ENCODE measurements at places on chromosomes 16 and 17.
A peak's percentile ranks its signal among the peaks of the same experiment; 100 is the strongest.

GRCh38 chr16:4523686-4524085, 14.9 kb downstream of the CDIP1 start:
- DNase-seq, result no peak

GRCh38 chr16:62583414-62583813, 547.2 kb upstream of the CDH8 start:
- DNase-seq, result peak; percentile 16

GRCh38 chr17:65182233-65182632, 45.1 kb downstream of the RGS9 start:
- no peak for DNase-seq

- DNase-seq, result no peak
Measured at GRCh38 chr17:36063786-36064541, at the start of gene CCL18. Gene CCL18 (plus strand): TSS chr17:36064272. CDS start chr17:36064343, 71 bp downstream.

DNA sequence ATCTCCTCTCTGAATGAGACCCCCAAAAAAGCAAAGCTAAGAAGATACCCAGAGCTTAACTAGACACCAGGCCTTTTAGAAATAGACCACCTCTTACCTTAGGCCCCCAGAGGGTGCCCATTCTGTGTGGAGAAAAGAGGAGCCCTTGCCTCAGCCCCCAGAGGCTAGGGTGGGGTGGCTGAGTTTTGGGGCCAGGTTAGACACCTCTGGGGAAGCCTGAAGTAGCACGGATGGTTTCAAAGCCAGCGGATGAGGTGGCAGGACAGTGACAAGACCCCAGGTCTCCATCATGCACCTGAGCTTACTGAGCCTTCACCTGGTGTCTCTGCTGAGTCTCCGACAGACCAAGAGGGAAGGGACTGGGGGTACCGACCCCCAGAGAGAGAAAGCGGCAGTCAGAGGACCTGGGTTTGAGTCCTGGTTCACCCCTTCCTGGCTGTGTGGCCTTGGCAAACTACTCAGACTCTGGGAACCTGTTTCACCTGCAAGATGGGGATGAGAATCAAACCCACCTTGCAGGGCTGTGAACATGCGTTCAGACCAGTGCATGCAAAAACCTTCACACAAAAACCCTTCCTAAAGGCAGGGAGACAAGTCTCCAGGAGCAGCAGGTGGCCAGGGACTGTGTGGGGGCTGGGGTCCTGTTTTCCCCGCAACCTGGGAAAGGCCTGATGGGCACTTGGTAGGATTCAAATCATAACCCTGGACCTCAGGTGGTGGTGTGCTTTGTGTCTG, 7.7 kb downstream of the SCGB1C2 start:
- DNase-seq, result no peak

GRCh38 chr17:27379888-27380533, 76.2 kb upstream of the KSR1 start:
- peak; percentile 59 for DNase-seq

DNA sequence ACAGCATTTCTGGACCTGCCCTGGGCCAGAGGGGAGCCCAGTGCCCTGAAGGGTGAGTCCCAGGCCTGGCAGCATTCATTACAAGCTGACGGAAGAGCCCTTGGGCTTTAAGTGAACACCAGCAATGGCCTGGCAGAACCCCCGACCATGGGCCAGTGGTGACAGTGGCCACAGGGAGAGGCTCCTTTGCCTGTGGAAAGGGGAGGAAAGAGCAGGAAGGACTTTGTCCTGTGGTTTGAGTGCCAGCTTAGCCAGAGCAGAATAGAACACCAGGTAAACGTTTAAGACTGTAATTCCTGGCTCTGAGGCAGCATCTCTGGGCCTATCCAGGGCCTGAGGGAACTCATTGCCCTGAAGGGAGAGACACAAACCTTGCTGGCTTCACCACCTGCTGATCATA, 34.3 kb upstream of the ATP2C2 start:
- DNase-seq, result no peak

DNA sequence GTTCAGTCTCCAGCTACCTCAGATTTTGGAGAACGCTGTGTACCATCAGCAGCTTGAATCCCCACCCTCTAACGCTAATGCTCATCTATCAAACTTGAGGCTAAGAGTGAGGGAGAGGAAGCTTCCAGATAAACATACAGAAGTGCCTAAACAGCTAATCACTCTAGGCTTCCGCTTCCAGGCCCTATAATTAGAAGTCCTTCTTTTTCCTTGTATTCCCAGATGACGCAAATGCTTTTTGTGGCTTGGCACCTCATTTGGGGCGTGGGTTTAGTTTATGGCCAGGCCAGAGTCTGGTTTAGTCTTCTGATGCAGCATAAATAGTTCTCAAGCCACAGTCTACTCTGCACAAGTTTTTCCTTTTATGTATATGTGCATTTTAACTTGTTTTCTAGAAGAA, 263.4 kb downstream of the BCAS3 start:
- peak; percentile 92 for DNase-seq

- DNase-seq, result peak; percentile 56
Measured at GRCh38 chr16:70576431-70577255, 53.0 kb downstream of the SF3B3 start.

GRCh38 chr16:85422196-85422631, 190.9 kb upstream of the GSE1 start:
- no peak for DNase-seq

GRCh38 chr17:4751932-4752331, 12.2 kb upstream of the CXCL16 start:
- no peak for DNase-seq

DNA sequence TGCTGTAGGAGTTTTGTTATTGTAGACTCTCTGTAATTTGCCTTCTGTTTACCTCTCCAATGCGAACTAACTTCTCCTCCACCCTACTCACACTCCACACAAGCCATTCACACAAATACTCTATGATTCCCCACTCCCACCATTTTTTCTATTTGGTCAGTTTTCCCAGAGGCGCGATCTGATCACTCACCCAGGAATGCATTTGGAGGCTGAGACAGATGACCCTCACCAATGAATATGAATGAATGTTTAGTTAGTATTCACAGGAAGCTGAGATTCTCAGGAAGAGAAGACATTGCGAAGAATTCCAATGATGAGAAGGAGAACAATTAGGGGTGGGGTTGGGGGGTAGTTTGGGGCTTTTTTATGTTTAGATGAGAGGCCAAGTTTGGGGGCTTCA, 10.5 kb upstream of the ANKFN1 start:
- DNase-seq, result peak; percentile 17

- no peak for DNase-seq
Measured at GRCh38 chr17:8692916-8693315, 51.7 kb downstream of the CCDC42 start.

GRCh38 chr17:45256114-45256966, 5.6 kb downstream of the SPATA32 start:
- no peak for DNase-seq

- DNase-seq, result peak; percentile 39
Measured at GRCh38 chr16:69270395-69270794, 40.8 kb upstream of the VPS4A start.

DNA sequence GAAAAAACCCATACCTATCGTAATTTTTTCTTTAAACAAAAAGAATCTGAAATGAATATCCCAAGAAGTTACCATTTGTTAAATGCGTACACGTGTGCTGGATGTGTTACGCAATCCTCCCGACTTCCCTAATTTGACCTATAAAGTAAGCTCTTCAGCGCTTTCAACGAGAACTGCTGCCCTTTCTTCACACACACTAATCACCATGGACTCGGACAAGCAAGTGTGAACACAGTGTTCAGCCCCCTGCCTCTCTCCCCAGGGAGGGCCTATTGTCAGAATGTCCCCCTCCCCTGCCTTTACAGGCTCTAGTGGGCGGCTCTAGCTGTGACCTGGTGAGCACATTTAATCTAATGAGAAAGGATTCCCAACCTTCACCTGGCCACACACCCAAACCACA, 216.1 kb downstream of the CEP112 start:
- DNase-seq, result no peak

GRCh38 chr16:65624666-65625065, 502.8 kb upstream of the CDH11 start:
- peak; percentile 82 for DNase-seq

GRCh38 chr17:45129940-45130680, 2.2 kb downstream of the PLCD3 start:
- no peak for DNase-seq

GRCh38 chr17:78231991-78232858, 794 bp downstream of the TMEM235 start:
- no peak for DNase-seq

DNA sequence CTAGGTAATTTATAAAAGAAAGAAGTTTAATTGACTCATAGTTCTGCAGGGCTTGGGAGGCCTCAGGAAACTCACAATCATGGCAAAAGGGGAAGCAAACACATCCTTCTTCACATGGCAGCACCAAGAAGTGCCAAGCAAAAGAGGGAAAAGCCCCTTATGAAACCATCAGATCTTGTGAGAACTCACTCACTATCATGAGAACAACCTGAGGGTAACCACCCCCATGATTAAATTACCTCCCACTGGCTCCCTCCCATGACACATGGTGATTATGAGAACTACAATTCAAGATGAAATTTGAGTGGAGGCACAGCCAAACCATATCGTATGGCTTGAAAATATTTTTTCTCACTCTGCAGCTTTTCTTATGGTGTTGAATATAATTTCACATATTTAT, 151.7 kb downstream of the ANKFN1 start:
- DNase-seq, result no peak

DNA sequence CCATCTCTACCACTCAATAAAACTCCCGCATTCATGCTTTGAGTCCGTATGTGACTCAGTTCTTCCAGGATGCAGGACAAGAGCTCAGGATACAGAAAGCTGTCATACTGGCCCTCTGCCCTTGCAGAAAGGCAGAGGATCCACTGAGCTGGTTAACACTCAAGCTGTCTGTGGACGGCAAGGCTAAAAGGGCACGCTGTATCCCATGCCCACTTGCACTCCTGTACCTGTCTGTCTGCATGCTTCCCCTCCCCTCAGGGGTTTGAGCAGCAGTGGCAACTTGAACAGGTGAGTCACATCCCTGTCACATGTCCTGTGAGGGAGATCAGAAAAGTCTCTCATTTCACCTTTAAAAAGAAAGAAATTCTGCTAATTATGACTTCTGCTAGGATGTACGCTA, 293.8 kb downstream of the HS3ST3B1 start:
- DNase-seq, result no peak

GRCh38 chr16:82395212-82395611, 225.2 kb upstream of the MPHOSPH6 start:
- DNase-seq, result no peak

GRCh38 chr17:3594051-3594800, 15.0 kb downstream of the TRPV1 start:
- peak; percentile 94 for DNase-seq

DNA sequence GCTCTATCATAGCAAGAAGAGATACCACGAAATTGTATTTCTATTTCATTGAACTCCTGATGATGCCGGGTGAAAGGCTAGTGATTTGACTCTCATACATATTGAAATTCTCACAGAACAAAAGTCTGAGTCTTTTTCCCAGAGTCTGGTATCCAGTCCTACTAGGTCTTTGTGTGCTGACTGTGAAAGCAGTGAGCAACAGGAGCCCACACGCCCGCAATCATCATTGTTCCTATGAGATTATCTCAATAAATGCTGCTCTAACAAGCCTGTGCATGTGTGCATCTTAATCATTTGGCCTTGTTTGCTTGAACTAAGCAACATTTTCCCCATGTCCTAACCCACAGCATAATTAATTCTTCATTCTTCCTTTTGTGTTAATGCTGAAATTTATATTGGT, 1466.0 kb downstream of the CDH11 start:
- DNase-seq, result no peak

GRCh38 chr17:75160211-75160610, 5.9 kb upstream of the JPT1 start:
- no peak for DNase-seq

GRCh38 chr17:40356990-40357881, 7.3 kb downstream of the GJD3 start:
- no peak for DNase-seq

DNA sequence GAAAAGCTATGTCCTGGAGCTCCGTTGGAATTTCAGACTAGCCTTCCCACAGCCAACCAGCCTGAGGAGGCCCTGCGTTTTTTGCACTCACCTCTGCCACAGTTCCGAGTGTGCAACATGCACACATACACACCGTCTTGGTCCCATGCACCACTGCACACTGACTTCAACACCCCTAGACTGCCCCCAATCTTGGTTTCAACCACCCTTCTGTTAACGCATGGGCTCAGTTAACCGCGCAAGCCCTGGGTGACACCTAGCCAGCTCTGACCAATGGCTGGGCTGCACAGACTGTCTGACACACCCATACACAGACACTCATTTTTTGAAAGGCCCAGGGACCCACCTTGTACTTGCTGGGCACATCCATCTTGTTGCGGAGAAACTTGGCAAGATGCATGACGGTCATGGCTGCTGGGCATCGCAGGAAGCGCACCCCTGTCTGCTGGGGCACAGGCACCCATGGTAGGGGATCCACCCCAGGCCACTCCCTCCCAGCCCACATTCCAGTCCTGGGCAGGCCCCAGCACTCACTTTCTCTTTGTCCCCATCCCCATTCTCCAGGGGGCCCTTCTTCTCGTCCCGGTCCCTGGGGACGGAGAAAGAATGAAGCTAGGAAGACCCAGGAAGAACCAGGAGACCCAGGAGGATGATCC, 8.0 kb downstream of the CISD3 start:
- DNase-seq, result no peak

Measured in fibroblast of skin of abdomen (primary cell).